ENCODE measurements at places on chromosomes 16 and 17.

- no peak for DNase-seq
These were observed 343.8 kb downstream of the SNX29 start for GRCh38 chr16:12320298-12320706.

DNA sequence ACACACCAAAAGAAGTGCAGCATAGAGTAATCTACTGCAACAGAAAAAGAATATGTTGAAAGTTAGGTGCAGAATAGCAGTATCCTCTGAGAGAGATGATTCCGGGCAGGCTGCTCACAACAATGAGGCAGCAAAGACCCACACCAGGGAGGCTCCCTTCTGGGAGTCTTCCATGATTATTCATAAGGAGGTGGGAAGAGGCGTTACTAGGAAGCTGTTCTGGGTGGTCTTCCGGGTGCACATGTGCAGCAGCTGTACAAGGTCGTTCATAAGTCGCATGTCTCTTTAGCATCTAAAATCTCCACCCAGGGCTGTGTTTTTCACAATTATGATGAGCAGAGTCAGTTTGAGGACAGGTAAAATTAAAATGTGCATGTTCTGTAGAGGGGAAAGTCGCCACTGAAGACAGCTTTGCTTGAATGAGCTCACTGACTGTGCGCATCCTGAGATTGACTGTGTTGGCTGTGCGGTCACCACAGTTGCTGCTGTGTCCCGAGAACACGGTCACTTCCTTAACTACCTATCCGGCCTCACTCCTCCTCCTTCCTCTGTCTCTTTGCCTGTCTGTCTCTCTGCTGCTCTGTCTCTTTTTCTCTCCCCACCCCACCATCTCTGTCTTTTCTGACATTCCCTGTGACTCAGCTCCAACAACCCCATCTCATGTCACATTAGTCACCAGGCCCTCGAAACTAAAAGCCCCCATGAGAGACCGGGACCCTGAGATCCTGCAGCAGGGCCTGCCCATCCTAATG is 125.5 kb upstream of the HSBP1 start:
- DNase-seq: no peak

GRCh38 chr16:8645831-8646230 is 24.3 kb downstream of the METTL22 start:
- no peak for DNase-seq

- peak; percentile 42 for DNase-seq
These were observed 12.3 kb upstream of the SPAG9 start for GRCh38 chr17:51132964-51133319.

- peak; percentile 50 for DNase-seq
These were observed 70.7 kb downstream of the TEX14 start for GRCh38 chr17:58621174-58621573.

- no peak for DNase-seq
These were observed 12.1 kb upstream of the SCN4A start for GRCh38 chr17:63984651-63985386.

GRCh38 chr17:72714357-72714966 is 378.0 kb downstream of the SLC39A11 start:
- no peak for DNase-seq

- no peak for DNase-seq
These were observed 11.0 kb upstream of the C16orf74 start for GRCh38 chr16:85761861-85762260.

- peak; percentile 28 for DNase-seq
These were observed 680 bp downstream of the SKA2 start for GRCh38 chr17:59154292-59154720.

DNA sequence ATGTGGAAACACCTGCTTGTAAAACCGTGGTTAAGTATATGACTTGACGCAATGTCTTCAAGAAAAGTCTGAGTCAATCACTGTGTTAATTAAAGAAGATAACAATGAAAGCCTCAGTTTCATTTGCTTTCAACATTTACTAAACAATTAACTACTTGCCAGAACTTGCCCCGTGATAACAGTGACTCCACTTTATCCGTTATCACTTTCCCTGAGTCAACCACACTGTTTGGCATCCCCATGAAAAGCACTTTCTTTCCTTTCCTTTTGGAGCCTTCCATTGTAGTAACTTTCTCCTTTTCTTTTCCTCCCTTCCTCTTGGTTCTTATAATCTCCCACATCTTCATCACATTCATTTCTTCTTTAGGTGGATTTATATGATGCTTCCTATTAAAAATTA is 435.1 kb upstream of the GOT2 start:
- DNase-seq: no peak

DNA sequence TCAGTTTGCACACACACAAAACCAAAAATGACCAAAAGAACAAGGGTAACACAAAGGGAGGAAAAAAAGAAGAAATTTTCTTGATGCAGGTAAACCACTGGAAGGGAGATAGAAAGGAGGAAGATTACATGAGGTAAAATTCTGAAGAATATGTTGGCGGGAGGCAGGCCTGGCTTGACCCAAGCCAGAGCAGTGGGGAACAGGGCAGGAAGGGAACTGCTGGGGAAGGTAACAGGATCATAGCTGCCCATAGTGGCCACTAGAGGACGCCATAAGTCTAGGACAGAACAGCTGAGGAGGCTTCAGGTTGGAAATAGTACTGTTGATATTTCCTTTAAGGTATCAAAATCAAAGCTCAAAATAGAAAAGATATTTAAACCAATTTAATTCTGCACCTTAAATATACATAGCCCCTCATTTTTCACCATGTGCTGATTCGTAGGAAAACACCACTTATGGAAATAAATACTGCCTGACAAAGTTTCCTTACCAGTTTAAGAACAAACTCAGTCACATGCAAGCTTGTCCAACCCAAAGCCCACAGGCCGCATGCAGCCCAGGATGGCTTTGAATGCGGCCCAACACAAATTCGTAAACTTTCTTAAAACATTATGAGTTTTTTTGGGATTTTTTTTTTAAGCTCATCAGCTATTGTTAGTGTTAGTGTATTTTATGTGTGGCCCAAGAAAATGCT is 15.5 kb downstream of the VPS35 start:
- peak; percentile 56 for DNase-seq

- DNase-seq: no peak
These were observed 79.0 kb upstream of the CDC42EP4 start for GRCh38 chr17:73390851-73391250.

GRCh38 chr17:62884781-62885180 is 76.7 kb upstream of the MARCHF10 start:
- DNase-seq: no peak

DNA sequence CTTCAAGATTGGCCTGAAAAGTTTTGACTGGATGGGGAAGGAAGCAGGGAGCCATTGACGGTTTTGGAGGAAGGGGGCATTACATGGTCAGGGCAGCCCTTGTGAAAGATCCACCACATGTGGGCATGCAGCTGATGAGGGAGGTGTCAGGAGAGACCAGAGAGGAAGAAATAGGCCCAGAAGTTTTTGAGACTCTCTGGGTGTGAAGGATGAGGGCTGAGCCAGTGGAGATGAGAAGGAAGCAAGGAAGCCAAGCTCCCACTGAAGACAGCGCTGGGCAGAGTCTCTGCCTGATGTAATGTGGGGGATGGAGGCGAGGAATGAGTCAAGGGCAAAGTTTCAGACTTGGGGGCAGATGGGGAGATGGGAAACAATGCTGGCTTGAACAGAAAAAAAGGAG is 530 bp downstream of the CCL17 start:
- no peak for DNase-seq

DNA sequence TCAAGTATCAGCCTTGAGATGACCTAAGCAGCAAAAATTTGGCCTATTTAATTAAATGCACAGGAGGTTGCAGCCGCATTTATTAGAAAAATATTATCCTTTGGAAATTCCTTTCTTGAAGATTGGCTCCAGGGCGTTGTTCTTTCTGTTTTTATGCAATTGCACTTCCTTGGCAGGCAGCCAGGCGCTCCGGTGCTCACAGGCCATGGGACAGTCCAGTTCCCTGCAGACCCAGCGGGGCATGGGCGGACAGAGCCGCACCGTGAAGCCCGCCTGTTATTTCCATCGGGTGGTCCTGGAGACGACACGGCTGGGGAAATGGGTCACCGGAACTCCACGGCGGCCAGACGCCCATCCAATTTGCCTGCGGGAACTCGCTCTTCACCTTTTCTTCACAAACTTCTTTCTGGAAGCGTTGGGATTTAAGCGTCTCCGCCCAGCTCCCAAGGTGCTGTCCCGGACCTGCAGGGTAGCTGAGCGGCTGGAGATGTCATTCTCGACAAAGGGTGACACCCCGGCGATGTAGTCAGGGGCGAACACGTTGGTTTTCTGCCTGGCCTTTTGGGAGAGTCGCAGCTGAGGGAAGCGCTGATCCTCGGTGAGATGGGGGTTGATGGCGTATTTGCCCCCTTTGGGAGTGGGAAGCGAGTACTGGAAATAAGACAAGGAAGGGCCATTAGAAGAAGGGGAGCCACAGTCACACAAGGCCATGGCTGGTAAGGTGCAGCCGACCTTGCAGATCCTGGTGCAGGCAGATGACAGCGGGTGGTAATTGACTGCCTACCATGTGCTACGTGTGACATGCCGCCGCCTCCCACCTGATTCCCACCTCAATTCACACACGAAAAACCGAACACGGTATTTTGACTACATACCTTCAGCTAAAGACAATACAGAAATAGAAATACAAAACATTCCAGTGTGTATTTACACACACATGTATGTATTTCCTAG is 12.5 kb downstream of the NOB1 start:
- DNase-seq: no peak

GRCh38 chr17:9116861-9117568 is 95.7 kb downstream of the NTN1 start:
- DNase-seq: no peak

DNA sequence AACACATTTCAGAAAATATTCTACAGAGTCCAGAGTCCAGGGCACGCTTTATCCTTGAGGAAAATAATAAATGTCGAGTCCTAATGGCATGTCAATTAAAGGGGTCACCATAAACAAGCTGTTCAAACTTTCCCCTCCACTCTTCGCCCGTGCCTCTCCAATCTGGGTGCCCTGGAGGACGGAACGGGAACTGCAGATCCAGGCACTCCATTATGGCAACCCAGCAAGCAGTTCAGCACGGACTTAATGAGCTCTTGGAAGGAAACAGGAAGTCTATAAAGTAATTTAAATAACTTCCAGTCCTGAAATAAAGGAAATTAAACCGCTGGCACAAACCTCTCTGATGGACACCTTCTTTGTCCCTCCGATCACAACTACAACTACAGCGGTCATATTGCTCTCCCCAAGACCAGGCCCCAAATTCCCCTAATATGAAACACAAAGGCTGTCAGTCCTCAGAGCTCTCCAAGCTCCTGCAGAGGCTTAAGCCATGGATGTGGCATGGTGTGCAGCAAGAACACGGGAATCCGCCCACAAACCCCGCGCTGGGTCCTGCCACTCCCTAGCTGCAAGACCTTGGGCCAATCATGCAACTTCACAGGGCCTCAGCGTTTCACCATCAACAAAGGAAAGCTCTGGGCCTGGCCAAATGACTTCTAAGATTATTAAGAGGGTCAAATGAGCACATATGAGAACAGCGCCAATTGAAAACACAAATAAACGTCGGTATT is 52.6 kb downstream of the ZFHX3 start:
- no peak for DNase-seq

- DNase-seq: no peak
These were observed 510.4 kb downstream of the KCNJ18 start for GRCh38 chr17:22202702-22203101.

GRCh38 chr17:47981462-47981861 is 10.5 kb downstream of the CDK5RAP3 start:
- no peak for DNase-seq

GRCh38 chr17:17836818-17837379 is at the start of gene SREBF1:
TSS of gene SREBF1 (minus strand) at chr17:17836986. CDS start at chr17:17836817, 169 bp downstream.
- DNase-seq: peak; percentile 88

GRCh38 chr17:76720211-76720610 is 6.2 kb downstream of the JMJD6 start:
- no peak for DNase-seq

- no peak for DNase-seq
These were observed 296.1 kb downstream of the CNTNAP4 start for GRCh38 chr16:76573281-76573680.

DNA sequence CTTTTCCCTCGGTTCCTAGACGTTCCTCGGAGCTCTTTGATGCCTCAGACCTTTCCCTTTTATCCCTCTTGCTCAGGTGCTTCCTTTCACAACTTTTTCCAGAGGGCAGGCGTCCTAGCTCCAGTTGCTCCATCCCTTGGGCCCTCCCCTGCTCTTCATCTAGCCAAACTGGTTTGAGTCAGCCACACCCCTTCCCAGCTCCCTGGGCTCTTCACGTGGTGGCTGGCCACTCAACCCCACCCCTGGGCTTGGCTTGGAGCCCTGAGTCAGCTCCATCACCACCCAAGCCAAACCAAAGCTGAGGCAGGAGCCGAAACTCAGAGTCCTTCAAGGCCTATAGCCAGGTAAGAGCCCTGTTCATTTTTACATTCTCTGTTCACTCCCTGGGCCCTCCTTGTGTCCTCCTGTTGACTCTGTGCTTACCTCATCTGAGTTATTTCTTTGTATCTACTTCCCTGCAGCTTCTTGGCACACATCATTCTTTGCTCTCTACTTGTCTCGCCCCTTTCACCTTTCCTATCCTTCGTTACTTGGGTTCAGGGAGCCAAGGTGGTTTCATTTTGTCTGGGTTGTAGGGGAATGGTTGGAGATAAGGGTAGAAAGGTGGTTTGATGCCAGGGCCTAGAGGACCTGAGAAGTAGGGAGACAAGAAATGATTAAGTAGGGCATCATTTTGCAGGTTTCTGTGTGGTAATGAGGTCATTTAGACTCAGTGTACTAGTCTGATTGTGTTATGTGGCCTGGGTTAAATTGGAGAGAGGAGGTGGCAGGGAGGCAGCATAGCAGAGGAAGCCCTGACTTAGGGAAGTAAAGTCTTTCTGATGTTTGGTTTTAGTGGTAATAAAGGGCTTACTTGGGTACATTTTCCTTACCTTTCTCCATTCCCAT is 7.6 kb upstream of the PHKG2 start:
- no peak for DNase-seq

- no peak for DNase-seq
These were observed 19.7 kb downstream of the DEXI start for GRCh38 chr16:10922328-10923145.

DNA sequence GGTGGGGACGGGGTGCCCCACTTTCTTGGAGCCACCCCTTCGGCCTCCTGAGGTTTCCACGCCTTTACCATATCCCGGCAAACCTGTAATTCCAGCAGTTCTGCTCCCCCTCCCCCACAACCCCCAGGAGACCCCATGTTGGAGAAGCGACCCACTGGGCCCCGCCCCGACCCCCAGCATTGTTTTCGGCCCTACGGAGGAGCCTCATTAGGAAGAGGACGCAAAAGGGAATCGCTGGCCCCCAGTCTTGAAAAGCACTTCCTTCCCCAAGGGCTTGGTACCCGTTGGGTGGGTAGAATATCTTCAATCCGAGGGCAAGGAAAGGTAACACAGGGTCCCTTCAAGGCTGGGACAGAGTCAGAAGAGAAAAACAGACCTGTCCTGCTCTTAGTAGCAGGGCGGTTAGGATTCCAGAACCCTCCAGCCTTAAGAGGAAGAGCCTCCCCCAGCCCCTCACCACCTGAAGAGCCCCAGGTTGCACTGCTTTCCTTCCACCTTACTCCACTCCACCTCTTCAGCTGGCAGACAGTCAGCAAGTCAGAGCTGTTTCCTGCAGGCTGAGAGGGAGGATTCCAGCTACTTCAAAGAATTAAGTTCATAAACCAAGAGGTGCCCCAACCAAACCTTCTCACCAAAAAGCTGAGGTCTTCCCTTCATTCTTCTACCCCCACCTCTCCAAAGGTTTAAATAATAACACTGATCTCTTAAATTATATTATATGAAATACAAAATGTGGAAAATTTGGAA is 803 bp upstream of the TLCD2 start:
- DNase-seq: no peak

Data from GM13976 (cell line).